Hematopoietic multipotent progenitor cell treated with erythropoietin and hydrocortisone succinate and interleukin-3 and kit ligand, for 4 days (in vitro differentiated cells): ENCODE measurements at places on chromosomes 3 and 15.

DNA sequence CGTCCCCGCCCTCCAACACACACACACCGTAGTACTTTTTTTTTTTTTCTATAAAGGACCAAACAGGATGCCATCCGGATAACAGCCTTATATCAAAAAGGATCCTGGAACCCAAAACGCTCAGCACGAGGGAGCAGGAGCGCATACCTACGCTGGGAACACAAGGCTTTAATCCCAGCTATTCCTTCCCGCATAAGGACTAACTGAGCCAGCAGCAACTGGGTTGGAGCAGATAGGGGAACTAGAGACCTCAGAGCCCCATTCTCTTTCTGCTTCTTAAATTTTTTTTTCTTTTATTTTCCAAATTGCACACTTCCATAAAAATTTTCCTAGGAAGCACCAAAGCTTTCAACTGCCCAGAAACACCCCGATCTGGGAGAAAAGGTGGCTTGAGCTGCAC lies 1.3 kb downstream of the TRANK1 start:
- DNase-seq: peak; percentile 44

GRCh38 chr3:59879031-59879581 lies 829.3 kb upstream of the CFAP20DC start:
- peak; percentile 70 for DNase-seq

DNA sequence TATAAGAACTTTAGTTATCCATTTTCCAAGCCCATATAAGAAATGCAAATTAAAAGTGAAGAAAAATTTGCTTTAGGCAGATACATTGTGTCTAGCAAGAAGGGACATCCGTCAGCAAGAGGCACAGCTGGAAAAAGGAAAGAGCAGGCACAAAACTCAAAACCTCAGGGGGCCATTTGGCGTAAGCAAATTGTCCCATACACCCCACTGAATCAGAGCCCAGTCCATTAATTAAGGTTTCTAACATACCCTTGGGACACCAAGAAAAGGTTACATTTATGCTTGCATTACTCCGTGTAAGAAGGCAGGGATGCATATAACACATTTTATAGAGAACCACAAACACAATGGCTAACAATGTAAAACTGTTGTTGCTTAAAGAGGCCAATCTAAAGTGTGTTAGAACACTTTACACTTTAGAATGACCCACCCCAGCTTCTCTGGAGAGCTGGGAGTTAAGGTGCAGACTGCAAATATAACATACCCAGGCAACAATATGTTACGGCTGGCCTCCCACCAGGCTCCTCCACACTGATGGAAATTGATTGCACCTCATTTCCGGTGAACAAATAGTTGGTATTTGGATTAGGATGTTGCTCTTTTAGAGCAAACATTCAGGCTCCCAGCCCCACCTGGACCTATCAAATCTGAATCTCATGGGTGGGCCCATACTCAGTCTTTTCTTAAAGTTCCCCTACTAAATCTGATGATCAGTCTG lies 23.2 kb downstream of the SEMA5B start:
- DNase-seq: no peak

DNA sequence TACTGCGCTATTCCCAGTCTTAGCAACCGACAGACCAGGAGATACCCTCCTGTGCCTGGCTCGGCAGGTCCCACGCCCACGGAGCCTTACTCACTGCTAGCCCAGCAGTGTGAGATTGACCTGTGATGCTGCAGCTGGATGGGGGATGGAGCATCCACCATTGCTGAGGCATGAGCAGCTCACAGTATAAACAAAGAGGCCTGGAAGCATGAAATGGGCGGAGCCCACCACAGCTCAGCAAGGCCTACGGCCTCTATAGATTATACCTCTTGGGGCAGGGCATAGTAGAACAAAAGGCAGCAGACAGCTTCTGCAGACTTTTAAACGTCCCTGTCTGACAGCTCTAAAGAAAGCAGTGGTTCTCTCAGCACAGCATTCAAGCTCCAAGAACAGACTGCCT lies 160.3 kb downstream of the ANXA2 start:
- DNase-seq: no peak

- no peak for DNase-seq
Measured at GRCh38 chr3:36201546-36201945, 178.8 kb upstream of the STAC start.

DNA sequence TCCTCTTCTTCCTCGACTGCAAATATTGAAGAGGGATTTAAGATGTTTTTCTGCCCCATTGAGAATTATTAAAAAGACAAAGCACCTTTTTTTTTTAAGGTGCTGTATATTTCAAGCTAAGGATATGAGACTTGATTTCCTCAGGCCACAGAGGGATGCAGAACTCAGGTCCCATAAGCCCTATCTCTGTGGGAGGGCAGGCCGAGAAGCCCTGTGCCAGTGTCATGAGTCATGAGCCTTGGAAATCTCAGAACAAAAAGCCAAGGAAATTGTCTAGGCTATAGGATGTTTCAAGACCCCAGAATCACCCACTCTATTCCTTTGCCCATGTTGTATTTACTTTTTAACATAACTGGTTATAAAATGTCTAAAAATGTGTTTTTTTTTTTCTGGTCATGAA lies 7.3 kb downstream of the ESYT3 start:
- no peak for DNase-seq

- no peak for DNase-seq
Measured at GRCh38 chr3:177802151-177802900, 605.0 kb upstream of the TBL1XR1 start.
